ENCODE measurements at places on chromosomes 3 and 15. TPM values are rescaled to one million over a fixed set of nuclear protein-coding genes. Genes with fewer than 3 reads are reported as not detected.

DNA sequence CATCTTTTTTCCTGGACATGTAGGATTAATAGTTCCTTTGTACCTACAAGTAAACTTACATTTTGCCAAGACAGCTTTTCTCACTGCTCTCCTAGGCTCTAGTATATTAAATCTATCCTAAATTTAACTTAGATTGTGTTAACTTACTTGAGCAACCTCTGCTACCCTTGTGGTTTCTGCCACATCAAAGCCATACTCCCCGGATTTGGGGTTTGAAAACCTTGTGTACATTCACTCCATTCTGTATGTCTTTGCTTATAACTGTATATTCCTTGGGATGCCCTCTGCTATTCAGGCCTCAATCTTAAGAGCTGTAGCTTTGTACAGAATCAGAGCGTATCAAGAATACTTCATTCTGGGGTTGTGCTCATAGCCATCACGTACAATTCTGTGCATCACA lies 60.4 kb downstream of the ARIH1 start:
- DNase-seq = no peak

Gene ARGFX
- not detected for polyA plus RNA-seq

- peak; percentile 45 for DNase-seq
These were observed 42.0 kb upstream of the ICE2 start for GRCh38 chr15:60520825-60521368.

- no peak for DNase-seq
These were observed 26.0 kb downstream of the DCBLD2 start for GRCh38 chr3:98875535-98875934.

GRCh38 chr3:41178576-41178975 lies 20.7 kb upstream of the CTNNB1 start:
- DNase-seq = no peak

GRCh38 chr15:98854496-98854895 lies 153.1 kb downstream of the PGPEP1L start:
- DNase-seq = no peak

DNA sequence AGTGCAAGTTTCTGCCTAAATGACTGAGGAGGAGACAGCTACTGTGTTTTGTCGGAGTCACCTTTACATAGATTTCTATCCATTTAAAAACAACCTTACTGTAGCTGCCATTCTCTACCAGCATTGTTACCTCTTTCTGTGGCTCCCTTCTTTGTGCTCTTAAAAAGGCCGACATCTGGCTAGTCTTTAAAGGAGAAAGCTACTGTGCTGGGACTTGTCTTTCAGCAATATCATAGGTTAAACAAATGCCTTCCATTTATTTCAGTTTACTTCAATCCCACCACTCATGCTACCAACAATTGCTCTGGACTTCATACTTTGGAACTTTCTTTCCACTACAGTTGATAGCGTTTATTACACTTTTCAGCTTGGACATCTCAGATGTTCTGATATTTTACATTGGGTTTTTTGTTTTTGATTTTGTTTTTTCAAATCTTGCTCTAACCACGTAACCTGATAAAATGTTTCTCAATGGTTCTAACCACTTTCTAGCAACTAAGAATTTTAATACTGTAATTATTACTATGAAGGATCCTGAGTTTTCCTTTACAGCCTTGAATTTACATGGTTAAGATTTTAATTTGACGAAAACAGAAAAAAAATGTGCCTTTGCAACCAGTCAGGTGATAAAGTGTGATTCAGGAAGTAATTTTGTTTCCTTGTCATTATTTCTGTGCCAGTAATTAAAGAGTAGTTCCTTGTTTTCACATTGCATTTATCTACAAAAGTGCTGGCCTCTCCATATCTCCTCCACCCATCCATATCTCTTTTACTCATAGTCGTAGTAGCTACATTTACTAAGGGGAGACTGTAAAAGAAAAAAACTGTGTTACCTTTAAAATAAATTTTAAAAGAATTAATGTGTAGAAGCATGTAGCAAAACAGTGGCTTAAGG lies 1.3 kb upstream of the CBLB start:
- peak; percentile 34 for DNase-seq

Gene TMCO5A
- polyA plus RNA-seq = not detected

- DNase-seq = no peak
These were observed 729.2 kb downstream of the ROBO1 start for GRCh38 chr3:79038636-79039035.

GRCh38 chr3:9497821-9498565 lies 55.6 kb downstream of the LHFPL4 start:
- no peak for DNase-seq

GRCh38 chr3:78912687-78913086 lies 855.1 kb downstream of the ROBO1 start:
- no peak for DNase-seq

Gene NT5DC2
- 67.6 TPM for polyA plus RNA-seq

DNA sequence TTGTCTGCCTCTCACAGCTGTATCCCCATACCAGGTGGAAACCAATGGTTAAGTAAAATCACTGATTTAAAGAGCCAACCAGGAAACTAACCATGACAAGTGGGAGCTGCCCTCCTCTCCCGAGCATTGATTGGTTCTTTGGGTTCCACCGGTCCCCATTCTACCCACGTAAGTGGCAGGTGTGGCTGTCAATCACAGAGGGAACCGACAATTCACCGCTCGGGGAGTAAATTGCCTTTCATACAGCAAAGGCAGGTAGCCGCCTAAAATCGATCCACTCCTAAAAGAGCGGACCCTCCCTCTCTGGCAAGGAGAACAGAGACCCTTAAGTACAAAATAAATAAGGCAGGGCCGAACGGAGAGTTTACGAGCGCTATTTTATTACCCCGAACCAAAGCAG lies 1.2 kb downstream of the ERC2 start:
- DNase-seq = peak; percentile 29

DNA sequence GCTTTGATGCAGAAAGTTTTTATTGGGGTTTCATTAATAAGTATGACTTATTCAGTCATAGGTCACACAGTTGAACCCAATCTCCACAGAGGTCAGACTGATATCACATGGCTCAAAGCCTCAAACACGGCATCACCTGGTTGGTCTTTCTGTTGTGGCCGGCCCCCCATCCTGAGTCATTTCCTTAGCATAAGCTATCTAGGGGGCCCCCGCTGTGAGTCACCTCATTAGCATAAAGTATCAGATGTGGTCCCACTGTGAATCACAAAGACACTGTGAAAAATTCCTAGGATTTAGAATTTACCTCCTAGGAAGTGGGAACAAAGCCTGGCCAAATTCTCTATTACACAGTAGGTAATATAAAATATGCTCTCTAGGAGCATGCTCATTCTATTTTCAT lies 502.2 kb downstream of the PYDC2 start:
- DNase-seq = no peak

Gene CFAP92
- 0.78 TPM for polyA plus RNA-seq

GRCh38 chr3:141012571-141012970 lies 38.6 kb upstream of the SPSB4 start:
- DNase-seq = no peak

- no peak for DNase-seq
These were observed 50.5 kb downstream of the POMGNT2 start for GRCh38 chr3:43055393-43055792.

Gene TYRO3
- 36.6 TPM for polyA plus RNA-seq

- DNase-seq = no peak
These were observed 3.0 kb downstream of the CXCR6 start for GRCh38 chr3:45946307-45946706.

DNA sequence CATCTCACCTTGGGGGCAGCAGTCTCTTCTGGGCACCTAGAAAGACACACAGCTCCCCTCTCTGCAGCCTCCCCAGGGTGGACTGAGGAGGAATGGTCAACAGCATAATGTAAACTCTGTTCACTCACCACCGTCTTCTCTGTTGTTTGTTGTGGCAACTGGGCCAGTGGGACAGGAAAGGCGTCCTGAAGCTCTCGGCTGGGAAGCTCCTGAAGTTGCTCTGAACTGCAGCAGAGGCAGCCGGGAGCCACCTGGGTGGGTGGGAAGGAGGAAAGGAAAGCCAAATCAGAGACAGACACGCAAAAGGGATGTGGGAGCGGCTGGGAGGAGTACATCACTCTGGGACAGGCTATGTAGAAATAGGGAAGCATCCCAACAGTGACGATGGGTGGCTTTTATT lies 52.7 kb downstream of the MYLK start:
- DNase-seq = no peak

- no peak for DNase-seq
These were observed 54.5 kb downstream of the DCLK3 start for GRCh38 chr3:36709826-36710365.

GRCh38 chr3:111676211-111677006 lies 81.3 kb upstream of the ZBED2 start:
- DNase-seq = peak; percentile 89
